ENCODE measurements at places on chromosomes 6 and 20.

GRCh38 chr6:160197662-160198061, 61.0 kb downstream of the SLC22A2 start:
- no peak for DNase-seq

GRCh38 chr6:35141007-35141655, at the start of gene TCP11:
TSS of gene TCP11 (minus strand) at chr6:35141339. CDS start at chr6:35140870, 469 bp downstream.
- DNase-seq = peak; percentile 8

GRCh38 chr6:156563714-156564113, 213.5 kb upstream of the ARID1B start:
- DNase-seq = no peak

DNA sequence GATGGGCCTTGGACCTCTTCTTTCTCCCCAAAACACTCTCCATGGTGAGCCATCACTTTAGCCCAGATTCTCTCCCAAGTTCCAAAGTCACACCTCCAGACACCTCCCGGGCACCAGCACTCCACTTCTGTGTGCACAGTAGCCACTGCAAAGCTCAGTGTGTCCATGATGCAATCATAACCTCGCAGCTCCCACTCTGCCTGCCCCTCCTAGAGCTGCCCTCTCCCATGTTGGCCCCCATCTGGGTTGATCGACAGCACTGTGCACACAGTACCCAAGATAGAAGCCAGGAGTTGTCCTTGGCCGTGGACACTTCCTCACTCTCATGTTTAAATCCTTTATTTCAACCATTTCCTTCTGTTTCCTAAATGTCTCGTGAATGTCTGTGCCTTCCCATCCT, 293.3 kb downstream of the PACRG start:
- no peak for DNase-seq

DNA sequence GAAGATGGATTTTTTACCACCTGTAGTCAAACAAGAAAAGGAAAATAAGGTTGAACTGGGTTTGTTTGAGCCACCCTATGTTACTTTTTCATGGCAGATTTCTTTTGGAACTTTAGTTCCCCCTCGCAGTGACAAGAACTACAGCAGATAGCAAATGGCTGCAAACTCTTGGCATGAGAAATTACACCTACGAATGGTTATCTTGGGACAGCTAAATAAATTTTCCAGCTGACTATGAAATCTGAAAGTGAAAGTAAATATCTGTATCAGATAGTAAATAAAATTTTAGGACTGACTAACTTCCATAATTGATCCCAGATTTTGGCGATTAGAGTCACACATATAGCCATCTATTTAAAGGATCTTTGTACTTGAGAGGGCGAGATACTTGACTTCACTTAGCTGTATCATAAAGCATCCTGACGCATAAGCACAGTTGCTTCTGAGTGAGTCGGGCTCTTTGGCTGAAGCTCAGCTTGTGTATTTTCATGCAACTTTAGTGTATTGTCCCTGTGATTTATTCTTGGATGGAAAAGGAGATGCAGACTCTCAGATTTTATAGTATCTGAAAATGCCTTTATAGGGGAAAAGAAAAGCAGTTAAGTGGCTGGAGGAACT, 125.3 kb upstream of the B3GAT2 start:
- DNase-seq = no peak

GRCh38 chr6:13988049-13988738, 63.4 kb downstream of the RNF182 start:
- DNase-seq = no peak

DNA sequence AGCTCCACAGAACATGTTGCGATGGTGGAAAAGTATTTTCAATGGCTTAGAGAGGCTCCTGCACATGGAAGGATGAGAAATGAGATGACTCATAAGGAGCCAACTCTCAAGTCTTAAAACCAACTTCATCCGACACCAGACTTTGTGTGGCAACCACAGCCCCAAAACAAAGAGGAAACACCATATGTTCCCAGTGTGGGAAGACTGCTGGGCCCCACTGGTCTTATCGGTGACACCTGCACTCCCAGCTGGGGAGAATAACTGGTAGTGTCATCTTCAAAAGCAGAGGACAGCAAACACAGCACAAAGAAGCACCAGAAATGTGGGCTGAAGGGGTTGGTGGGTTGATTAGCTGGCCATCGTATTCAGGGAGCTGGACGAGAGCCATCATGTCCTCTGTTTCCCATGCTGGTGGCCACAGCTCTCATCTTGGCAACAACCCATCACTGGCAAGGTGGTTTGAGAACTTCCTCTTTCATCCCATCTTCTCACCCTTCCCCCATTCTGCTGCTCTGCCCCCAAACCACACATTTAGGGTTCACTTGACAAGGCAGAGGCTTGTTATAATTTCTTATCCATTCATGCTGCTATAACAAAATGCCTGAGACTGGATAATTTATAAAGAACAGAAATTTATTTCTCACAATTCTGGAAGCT, 46.0 kb upstream of the TASP1 start:
- DNase-seq = no peak

- DNase-seq = no peak
These were observed 43.1 kb upstream of the SNX9 start for GRCh38 chr6:157779705-157780604.

- DNase-seq = no peak
These were observed 19.5 kb downstream of the DUSP22 start for GRCh38 chr6:311679-312220.

- peak; percentile 36 for DNase-seq
These were observed 872 bp upstream of the RBM39 start for GRCh38 chr20:35742741-35743523.

- DNase-seq = no peak
These were observed 8.3 kb upstream of the ADRM1 start for GRCh38 chr20:62294516-62294915.

- no peak for DNase-seq
These were observed 31.9 kb downstream of the MYLIP start for GRCh38 chr6:16160794-16161193.

- no peak for DNase-seq
These were observed 122.5 kb downstream of the MACROD2 start for GRCh38 chr20:14117768-14118167.

GRCh38 chr6:159565181-159565710, 127.8 kb downstream of the SOD2 start:
- DNase-seq = no peak

- no peak for DNase-seq
These were observed 7.3 kb upstream of the ASF1A start for GRCh38 chr6:118886641-118887040.

DNA sequence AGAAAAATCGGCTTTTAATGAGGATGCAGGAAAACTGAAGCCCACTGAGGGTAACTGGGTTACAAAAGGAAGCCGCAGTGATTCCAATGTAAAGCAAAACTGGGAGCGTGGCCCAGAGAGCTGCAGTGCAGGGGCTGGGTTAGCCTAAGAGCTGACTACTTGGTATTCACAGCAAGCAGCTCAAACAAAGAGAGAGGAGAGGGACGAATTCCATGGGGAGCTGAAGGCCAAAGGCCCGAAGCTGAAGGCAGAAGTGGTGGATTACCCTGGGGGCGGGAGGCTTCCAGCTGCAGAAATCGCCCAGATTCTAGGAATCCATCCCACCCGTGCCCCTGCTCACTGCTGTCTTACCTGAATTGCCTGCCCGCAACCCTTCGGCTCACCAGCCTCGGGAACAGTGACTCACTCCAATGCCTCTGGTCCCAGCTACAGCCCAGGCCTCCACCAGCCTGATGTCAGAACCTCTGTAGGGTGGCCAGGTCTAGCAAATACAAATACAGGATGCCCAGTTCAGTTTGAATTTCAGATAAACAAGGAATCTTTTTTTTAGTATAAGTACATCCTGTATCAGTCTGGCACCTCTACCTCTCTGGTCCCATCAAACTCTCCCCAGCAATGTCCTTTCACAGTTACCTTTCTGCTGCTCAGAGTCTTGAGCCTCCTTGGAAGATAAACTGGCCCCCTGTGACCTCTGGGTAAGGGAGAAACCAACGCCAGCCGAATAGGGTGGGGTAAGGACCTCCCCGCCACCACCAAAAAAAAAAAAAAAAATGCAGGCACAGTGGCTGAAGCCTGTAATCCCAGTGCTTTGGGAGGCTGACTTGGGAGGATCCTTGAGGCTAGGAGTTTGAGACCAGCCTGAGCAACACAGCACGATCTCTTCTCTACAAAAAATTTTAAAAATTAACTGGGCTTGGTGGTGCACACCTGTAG, 14.6 kb upstream of the ZMYND8 start:
- DNase-seq = no peak

GRCh38 chr6:112691289-112691688, 344.2 kb downstream of the RFPL4B start:
- no peak for DNase-seq

- no peak for DNase-seq
These were observed 99.4 kb downstream of the BFSP1 start for GRCh38 chr20:17431621-17432364.

DNA sequence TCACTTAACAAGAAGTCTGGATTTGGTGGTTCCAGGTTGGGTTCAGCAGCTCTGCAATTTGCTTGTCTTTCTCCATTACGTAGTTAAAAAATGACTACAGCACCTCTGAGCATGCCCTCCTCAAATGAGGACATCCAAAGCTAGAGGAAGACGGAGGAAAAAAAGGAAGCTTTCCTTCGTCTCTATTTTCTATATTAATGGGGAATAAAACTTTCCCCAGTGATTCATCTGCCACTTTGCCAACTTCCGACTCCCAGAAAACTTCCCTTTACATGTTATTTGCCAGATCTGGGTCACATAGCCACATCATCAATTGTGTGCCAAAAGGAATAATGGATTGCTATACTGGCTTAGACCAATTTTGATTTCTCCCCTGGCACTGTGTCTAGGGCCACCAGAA, 69.5 kb downstream of the ZFAND3 start:
- no peak for DNase-seq

GRCh38 chr6:146664871-146665360, 66.1 kb downstream of the ADGB start:
- no peak for DNase-seq

- DNase-seq = peak; percentile 40
These were observed 585 bp downstream of the PIM1 start for GRCh38 chr6:37170273-37171200.

DNA sequence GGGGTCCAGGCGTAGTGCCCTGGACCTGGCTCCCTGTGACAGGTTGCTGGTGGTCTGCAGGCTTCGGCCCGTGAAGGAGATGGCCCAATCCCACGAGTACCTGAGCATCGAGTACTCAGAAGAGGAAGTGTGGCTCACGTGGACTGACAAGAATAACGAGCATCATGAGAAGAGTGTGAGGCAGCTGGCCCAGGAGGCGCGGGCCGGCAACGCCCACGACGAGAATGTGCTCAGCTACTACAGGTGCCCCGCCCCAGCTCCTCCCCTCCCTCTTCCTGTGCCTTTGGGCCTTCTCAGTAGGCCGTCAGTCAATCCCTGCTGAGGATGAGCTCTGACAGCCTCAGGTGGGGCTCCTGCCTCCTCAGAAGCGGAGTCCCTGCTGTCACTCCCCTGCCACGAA, 42.6 kb downstream of the UQCC2 start:
- peak; percentile 72 for DNase-seq
